NCI-H1092 treated with DMSO at 0.1 percent for 48 hours (cell line): ENCODE measurements at places on chromosomes 1 and 21.

DNA sequence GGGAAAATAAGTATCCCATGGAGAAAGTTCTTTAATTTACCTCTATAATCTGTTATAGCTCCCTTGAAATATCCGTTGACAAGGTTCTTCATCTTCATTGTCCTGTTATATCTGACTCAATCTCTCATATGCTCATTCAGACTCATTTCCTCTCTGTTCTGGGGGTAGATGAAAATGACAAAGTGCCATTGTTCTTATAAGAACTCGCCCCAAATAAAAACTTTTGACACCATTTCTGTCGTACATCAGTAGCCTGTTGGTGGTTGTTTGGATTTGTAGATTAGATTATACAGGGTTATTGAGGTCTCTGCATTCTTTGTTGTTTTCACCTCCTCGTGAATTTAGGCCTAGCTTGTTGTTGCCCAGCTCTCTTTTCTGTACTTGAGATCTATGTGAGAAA is 55.2 kb upstream of the IPO9 start:
- DNase-seq = no peak

- no peak for DNase-seq
Measured at GRCh38 chr1:114102136-114102535, 51.5 kb downstream of the SYT6 start.

DNA sequence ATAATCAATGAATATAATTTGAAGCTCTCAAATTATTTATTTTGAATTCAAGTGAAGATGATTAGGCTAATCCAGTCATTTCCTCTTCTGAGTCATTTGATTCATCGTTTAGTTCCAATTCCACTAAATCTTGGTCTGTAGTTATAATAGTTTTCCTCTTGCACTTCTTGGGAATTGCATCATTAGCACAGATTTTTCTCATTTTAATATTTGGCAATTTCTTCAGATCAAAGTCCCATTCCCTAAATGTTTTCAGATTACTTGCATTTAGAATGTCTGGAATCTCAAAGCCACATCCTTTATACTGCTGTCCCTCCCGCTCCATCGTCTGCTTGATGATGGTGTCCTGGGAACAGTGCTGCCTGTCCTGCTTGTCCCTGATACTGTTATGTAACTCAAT is 43.5 kb downstream of the MAST2 start:
- no peak for DNase-seq

DNA sequence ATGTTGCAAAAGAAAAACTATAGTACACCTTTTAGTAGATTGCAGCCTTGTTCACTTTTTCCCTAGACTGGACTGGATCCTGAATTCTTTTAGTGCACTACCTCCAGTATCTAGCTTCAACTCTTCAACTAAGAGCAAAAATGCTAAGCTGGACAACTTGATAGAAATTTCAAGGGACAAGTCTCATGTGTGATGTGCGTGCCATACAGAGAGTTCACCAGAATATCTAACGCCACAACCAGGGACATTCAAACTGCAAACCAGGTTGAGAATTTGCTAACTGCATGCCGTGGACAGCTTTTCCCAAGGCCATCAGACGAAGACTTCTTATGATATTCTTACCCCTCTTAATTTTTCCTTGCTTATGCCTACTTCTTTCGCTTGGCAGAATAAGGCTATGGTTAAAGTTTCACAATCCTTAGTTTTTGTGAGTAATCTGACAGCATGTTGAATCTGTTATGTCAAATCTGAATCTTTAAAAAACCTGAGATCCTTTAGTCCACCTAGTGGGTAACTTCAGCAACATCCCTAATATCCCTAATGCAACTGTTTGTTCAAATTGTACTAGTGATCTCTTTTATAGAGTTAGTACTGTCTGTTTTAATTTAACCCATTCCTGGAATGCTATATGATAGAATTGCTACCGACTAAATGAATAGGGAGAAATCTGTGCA is 66.4 kb downstream of the DDAH1 start:
- DNase-seq = no peak

GRCh38 chr1:112929979-112930378 is 26.0 kb downstream of the SLC16A1 start:
- DNase-seq = no peak

GRCh38 chr1:32892368-32893197 is 6.3 kb downstream of the HPCA start:
- DNase-seq = peak; percentile 74

GRCh38 chr21:46120301-46121285 is 22.7 kb downstream of the COL6A2 start:
- no peak for DNase-seq

GRCh38 chr1:229252228-229252984 is 18.5 kb upstream of the RAB4A start:
- no peak for DNase-seq

GRCh38 chr1:24972221-24972914 is 42.3 kb upstream of the RUNX3 start:
- no peak for DNase-seq

DNA sequence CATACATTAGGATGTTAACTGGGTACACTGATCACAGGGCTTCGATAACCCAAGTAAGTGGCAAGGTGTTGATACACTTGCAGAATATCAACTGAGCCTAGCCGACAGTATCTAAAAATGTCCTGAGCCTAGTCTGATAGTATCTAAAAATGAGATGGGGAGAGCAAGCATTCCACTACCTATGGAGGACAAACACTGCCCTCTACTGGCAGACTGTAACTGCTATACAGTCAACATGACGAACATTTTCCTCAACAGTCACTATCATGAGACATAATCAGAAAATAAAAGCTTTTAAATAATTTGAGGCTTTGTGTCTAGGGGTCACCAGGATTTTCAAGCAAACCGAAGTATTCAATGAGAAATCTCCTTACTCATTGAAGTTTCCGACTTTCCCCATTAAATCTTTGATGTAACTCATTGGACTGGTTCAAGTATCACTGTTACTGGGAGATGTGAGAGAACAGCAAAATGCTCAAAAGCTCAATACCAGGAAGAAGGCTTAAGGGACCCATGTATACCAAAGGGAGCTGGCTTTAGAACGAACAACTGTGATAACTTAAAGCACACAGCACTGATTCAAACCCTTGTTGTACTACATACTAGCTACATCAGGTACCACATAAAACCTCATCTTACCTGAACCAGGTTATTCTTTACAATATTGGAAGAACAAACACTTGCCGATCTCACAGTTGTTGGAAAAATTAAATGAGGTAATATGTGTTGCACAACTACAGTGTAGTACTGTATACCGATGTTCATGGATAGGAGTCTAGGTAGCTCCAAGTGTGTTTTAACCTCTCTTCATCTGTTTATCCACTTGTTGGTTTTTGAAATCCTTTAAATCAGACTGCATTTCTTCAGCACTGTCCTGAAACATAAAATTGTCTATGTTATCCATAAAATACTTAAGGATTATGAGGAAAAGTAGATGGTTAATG is 31.1 kb upstream of the SLC45A3 start:
- peak; percentile 84 for DNase-seq

DNA sequence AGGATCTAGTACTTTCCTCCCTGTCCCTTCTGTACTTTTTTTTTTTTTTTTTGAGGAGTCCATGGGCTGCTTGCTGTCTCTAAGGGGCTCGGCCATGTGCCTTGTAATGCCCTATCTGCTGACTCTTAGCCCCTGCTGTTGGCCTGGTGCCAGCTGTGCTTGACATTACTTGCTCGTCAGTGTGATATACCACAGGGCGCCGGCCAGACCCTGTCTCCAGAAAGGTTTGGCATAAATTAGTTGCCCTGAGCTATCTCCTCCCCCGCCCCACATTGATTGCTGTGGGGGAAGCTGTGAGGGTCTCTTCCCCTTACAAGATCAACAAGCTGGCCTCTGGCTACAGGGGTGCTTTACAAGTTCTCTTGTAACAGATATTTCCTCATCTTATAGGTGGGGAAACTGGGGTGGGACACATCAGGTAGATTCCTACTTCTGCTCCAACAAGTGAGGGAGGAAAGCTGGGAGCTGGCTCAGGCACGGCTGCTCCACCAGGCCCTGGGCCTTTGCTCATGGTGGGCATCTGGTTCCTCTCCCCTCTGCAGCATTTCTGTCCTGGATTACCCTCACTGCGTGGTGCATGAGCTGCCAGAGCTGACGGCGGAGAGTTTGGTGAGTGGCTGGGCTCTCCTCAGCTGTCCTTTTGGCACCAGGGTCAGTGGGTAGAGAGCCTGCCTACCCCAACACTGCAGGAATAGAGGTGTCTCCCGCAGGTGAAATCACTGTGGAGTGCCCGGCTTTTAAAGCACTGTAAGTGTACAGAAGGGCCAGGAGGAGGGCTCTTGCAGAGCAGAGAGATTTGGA is 15.6 kb downstream of the STRIP1 start:
- no peak for DNase-seq
